ENCODE measurements at places on chromosomes 16 and 17.

GRCh38 chr16:17572145-17572544, 101.4 kb upstream of the XYLT1 start:
- no peak for DNase-seq

- no peak for DNase-seq
These were observed 27.0 kb upstream of the AKTIP start for GRCh38 chr16:53530046-53530445.

GRCh38 chr16:59355704-59356103, 621.6 kb upstream of the GOT2 start:
- no peak for DNase-seq

DNA sequence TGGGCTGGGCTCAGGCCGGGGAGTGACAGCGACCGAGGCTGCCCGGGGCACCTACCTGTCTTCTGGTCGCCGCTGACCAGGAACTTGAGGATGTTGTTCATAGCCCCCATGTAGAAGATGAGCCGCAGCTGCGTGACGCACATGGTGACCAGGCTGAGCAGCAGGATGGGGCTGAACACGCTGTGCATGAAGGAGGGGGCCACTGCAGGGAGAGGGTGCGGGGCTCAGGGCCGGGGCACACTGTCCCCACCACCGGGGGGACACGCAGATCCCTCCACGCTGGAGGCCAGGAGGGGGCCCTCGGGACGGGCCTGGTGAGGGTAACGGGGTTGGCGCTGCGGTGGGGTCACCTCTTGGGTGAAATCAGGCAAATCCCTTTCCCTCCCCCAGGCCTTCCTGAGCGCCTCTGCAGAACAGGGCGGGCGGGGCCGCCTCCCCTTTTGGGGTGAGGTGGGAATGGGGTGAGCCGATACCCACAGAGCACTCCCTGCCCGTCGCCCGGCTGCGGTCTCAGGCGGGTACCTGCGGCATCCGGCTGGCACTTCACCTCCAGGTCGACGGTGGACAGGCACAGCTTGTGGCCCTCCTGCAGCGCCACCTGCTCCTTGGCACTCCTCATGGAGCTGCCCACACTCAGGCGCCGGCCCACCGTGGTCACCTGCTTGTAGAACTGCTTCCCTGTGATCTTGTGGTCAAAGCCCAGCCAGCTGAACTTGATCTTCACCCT, 28.3 kb upstream of the PITPNA start:
- no peak for DNase-seq

DNA sequence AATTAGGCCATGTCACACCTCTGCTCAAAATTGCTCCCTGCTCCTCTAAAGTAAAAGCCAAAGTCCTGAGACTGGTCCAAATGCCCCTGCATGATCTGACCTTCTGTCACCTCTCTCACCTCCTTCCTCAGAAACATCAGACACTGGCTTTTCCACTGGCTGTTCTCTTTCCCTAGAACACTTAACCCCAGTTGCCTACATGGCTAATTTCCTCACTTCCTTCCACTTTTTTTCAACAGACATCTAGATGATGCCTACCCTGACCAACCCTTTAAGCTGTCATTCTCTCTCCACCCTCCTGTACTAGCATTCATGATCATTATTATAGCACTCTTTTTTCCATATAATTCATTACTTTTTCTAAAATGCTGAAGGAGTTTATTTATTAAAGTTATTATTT, 31.0 kb downstream of the CCT6B start:
- no peak for DNase-seq

- no peak for DNase-seq
These were observed 37.6 kb downstream of the FTO start for GRCh38 chr16:53741546-53741945.

DNA sequence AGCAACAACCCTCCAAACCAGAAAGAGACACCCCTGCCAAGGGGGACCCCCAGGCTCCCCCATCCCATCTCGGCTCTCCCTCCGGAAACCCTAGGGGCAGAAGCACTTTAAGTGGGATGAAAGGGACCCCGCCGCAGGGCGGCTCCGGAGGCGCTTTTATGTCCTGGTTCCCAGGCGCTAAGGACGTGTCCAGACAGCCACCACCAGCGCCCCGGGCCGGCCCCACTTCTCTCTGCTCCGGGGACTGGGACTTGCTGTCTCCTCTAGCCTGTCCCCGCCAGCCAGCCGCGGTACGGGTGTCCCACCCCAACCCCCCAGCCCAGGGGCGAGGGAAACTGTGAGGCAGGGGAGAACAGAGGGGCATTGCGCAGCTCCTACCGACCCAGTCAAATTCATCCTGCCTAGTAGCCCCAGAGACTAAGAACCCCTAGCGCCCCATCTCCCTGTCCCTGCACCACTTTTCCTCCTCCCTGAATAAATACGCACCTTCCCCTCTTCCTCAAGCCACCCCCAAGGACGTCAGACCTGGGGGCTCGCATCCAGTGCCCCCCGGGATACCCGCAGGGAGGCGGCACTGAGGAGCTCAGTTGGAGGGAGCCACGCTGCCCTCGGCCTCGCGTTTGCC, 4.1 kb downstream of the SP6 start:
- no peak for DNase-seq

GRCh38 chr16:85390511-85391174, 222.5 kb upstream of the GSE1 start:
- DNase-seq = no peak

- no peak for DNase-seq
These were observed 6.0 kb downstream of the WFIKKN2 start for GRCh38 chr17:50841277-50841948.

- DNase-seq = no peak
These were observed 15.6 kb upstream of the PDK2 start for GRCh38 chr17:50079334-50080095.

- no peak for DNase-seq
These were observed 254.6 kb downstream of the HS3ST3A1 start for GRCh38 chr17:13346996-13347762.

GRCh38 chr17:27595208-27595607, 35.8 kb upstream of the LGALS9 start:
- no peak for DNase-seq

DNA sequence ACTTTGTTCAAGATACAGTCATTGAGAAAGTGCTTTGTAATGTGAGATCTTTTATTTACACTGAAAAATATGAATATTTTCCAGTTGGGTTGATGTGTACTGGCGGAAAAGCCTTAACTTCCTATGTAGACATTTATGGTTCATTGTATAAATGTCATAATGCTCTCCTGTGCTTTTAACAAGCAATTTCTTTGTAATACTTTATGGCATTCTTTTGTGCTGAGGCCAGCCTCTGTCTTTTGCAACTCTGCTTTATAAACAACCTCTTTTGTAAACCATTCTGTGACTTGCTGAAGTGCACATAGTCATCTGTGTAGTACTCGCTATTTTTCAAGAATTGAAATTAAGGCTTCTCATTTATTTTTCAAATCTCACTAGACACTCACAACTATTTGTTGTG, 291.2 kb downstream of the CDH11 start:
- no peak for DNase-seq

GRCh38 chr17:74408815-74409214, 23.1 kb upstream of the GPRC5C start:
- no peak for DNase-seq

GRCh38 chr17:50414808-50415207, 11.2 kb upstream of the ACSF2 start:
- no peak for DNase-seq

GRCh38 chr16:88045820-88046303, 94.6 kb downstream of the BANP start:
- no peak for DNase-seq

DNA sequence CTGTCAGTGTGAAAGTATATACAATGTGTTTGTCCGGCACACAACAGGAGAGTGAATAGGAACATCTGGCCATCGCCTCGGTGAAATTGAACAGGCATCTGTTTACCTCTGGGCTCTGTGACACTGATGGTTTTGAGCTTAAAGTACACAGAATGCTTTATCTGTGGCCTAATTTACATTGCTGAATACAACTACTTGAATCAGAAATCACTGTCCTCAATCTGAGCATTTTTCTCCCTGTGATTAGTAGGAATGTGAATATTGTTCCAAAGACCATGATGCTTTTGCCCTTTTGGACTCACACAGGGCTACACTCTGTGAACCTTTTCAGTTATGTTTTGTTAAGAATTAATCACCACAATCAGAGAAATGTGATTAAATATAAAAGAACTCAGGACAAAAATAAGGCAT, 323.0 kb upstream of the TBX2 start:
- no peak for DNase-seq

- DNase-seq = no peak
These were observed 97.6 kb upstream of the FAM20A start for GRCh38 chr17:68698746-68699145.

DNA sequence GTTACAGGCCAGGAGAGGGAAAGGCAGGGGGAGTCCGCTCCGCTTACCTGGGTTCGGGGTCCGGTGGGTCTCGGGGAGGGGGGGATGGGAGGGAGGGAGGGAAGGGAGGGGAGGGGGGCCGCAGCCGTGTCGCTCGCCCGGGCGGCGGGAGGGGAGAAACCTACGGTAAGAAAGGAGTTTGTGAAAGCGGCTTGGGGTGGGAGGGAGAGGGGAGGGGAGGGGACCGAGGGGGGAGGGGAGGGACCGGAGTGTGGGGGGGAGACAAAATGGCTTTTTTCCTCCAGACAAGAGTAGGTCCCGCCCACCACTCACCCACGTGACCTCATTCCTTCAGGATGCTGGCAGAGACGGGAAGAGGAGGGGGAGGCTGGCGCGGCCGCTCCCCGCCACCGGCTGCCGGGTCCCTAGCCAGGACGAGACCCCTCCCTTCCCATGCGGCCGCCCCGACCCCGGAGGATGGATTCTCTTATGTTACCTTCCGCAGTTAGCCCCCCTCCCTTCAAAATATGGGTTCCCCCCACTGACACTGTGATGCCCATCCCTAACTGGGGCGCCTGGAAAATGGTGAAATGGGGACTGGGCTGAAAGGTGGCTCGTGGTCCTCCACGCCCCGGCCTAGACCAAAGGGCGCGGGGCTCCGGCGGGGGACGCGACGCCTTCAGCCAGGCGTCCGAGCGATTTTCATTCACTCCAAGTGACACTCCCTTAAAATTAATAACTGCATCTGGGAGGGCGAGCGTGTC, at the start of gene PCGF2:
PCGF2 (minus strand) TSS at position 188 of the 743 bp plus-strand sequence. CDS start 7,934 bp downstream, outside the sequence.
- DNase-seq = no peak

DNA sequence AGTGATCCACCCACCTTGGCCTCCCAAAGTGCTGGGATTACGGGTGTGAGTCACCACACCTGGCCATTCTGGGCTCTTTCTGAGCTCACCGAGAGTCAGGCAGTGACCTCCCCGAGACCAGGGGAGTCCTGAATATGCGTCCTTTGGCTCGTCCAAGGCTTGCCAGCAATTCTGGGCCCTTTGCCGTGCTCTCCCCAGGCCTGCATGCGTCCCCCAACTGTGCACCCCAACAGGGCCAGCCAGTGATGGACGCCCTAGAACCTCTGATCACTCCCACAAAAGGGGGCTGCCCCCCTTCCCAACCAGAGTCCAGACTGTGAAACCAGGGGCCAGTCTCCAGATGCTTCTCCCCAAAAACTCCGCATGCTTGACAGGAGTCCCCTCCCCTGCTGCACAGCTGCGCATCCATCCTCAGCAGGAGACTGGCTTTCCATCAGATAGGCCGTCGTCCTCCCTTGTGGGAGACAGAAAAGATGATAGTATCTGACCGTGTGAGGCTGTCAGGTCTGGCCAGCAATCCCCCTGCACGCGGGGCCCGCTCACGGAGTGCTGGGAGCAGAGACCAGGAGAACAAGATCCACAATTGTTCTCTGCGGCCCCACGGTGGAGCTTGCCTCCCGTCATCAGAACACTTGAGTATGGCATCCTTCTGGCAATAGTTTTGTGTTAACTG, 15.5 kb downstream of the HS3ST6 start:
- no peak for DNase-seq

DNA sequence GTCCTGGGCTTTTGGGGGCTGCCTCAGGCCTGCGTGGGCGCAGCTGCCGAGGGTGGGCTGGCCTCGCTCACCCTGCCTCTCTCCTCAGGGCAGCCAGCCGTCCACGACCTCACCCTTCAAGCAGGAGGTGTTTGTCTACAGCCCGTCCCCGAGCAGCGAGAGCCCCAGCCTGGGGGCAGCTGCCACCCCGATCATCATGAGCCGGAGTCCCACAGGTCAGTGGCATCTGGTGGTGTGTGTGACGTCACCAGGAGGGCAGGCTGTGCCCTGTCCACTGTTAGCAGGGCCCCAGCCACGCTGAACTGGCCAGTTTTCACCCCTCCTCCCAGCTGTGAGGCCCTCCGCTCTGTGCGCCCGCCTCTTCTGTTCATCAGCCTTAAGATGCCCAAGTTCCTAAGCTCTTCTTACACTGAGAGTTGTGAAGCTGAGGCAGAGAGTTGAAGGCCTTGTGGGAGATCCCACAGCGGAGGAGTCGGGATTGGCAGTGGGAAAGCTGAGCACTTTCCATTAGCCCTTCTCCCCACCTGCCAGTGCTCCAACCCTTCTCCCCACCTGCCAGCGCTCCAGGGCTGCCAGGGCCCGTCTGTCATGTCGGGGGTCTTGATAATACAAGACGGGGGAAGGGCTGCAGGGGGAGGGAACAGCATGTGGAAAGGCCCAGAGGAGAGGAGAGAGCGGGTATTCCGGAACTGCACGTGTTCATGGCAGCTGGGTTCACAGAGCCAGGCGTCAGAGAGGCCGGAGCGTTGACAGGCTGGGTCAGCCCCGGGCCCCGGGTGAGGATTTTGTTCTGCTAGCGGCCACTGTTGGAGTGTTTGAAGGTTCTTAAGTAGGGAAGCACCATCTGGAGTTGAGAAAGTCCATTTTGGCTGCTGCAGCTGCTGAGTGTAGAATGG, 36.3 kb downstream of the OR1D5 start:
- no peak for DNase-seq

- DNase-seq = no peak
These were observed 1354.0 kb downstream of the CDH8 start for GRCh38 chr16:60682219-60682618.

- DNase-seq = no peak
These were observed 334.7 kb downstream of the SOX9 start for GRCh38 chr17:72455562-72455961.

- DNase-seq = no peak
These were observed 10.6 kb upstream of the PLD6 start for GRCh38 chr17:17216776-17217175.

DNA sequence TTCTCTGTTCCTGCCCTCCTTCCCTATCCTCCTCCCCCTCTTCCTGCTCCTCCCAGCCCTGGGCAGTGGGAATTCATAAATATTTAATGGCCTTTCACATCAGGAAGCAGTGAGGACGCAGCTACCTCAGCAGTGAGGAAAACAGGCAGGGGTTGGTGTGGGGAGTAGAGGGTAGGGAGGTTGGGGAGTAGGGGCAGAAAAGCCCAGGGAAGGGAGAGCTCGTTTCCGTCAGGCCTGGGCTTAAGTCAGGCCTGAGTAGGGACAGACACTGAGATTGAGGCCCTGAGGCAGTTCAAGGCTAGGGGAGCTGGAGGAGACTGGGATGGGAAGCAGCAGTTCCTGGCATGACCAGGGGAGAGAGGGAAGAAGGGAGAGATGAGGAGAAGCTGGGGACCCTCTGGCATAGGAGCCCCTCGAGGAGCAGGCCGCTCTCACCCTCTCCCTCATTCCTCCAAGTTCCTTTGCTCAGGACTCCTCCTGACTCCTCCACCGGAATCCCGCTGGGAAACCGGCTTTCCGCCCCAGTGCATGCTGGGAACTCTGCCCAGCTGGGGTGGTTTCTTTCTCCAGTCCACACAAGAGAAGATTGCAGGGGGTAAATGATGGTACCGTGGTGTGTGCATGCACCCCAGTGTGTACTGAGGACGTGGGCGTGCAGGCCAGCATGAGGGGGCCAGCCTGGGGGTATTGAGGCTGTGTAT, 6.2 kb downstream of the SAMD14 start:
- no peak for DNase-seq

GRCh38 chr16:25107466-25107792, 4.1 kb upstream of the LCMT1 start:
- DNase-seq = no peak

GRCh38 chr17:69574257-69575197, 160.0 kb downstream of the MAP2K6 start:
- no peak for DNase-seq
